ENCODE measurements at places on chromosomes 7 and 10.
A peak's percentile ranks its signal among the peaks of the same experiment; 100 is the strongest.

GRCh38 chr10:91345716-91346115 is 64.4 kb upstream of the HECTD2 start:
- H3K4me1 ChIP-seq = no peaks in the 10 kb centered on the region
- no peak overlapping the region for H3K27ac ChIP-seq
- no peak overlapping the region for H3K4me3 ChIP-seq
- no peak for DNase-seq
- no peaks in the 10 kb centered on the region for H3K27me3 ChIP-seq
- H3K36me3 ChIP-seq = no peaks in the 10 kb centered on the region

GRCh38 chr7:131026297-131027000 is 292.4 kb upstream of the KLF14 start:
- no peaks in the 10 kb centered on the region for H3K36me3 ChIP-seq
- no peaks in the 10 kb centered on the region for H3K27me3 ChIP-seq
- H3K27ac ChIP-seq = peak overlapping the region; percentile 61
- no peak overlapping the region for H3K4me3 ChIP-seq
- DNase-seq = no peak

- no peak overlapping the region for H3K27ac ChIP-seq
- H3K4me1 ChIP-seq = no peaks in the 10 kb centered on the region
- no peaks in the 10 kb centered on the region for H3K27me3 ChIP-seq
- DNase-seq = no peak
- peaks cover 9% of the 10 kb centered on the region for H3K36me3 ChIP-seq
Measured at GRCh38 chr7:1884583-1885350, 214.7 kb downstream of the ELFN1 start.

- H3K27ac ChIP-seq = no peak overlapping the region
- DNase-seq = no peak
- no peaks in the 10 kb centered on the region for H3K36me3 ChIP-seq
- H3K27me3 ChIP-seq = no peaks in the 10 kb centered on the region
- no peaks in the 10 kb centered on the region for H3K4me1 ChIP-seq
Measured at GRCh38 chr7:40921589-40922315, 781.1 kb downstream of the INHBA start.

DNA sequence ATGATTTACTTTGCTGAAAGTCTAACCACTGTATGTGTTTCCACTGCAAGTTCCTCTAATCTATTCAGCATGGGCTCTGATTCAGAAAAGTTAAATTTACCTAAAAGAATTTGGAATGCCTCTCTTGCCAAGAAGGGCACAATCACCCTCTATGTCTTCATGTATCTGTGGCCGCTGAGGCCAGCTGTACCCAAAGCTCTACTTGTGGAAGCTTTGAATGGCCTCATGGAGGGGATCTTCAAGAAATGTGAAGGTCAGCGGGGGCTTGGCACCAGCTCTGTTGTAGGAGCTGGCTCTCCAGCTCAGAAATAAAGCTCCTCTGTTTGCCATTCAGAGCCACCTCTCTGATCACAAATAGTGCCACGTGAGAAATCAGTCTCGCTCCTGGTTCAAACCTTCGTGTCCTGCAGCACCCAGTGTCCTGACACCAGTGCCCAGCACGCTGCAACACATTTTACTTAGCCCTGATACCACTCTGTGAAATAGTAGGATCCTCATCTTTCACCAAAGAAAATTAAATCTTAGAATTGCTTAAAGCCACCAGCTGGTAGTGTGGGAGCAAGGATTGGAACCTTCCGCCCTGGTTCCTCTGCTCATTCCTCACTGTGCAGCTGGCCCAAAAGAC is 61.1 kb downstream of the PKD1L1 start:
- no peaks in the 10 kb centered on the region for H3K4me1 ChIP-seq
- H3K27ac ChIP-seq = no peak overlapping the region
- peaks cover 5% of the 10 kb centered on the region for H3K27me3 ChIP-seq

- no peaks in the 10 kb centered on the region for H3K4me1 ChIP-seq
- H3K27me3 ChIP-seq = peaks cover 6% of the 10 kb centered on the region
- H3K4me3 ChIP-seq = no peak overlapping the region
- DNase-seq = no peak
- no peak overlapping the region for H3K27ac ChIP-seq
- H3K36me3 ChIP-seq = no peaks in the 10 kb centered on the region
Measured at GRCh38 chr10:71039551-71039950, 151.2 kb upstream of the PCBD1 start.

Data from GM12878 (cell line).